Colonic mucosa (tissue), 4 donors: ENCODE measurements at places on chromosomes 7 and 10. TPM values are rescaled to one million over a fixed set of nuclear protein-coding genes. Genes with fewer than 3 reads are reported as not detected.

DNA sequence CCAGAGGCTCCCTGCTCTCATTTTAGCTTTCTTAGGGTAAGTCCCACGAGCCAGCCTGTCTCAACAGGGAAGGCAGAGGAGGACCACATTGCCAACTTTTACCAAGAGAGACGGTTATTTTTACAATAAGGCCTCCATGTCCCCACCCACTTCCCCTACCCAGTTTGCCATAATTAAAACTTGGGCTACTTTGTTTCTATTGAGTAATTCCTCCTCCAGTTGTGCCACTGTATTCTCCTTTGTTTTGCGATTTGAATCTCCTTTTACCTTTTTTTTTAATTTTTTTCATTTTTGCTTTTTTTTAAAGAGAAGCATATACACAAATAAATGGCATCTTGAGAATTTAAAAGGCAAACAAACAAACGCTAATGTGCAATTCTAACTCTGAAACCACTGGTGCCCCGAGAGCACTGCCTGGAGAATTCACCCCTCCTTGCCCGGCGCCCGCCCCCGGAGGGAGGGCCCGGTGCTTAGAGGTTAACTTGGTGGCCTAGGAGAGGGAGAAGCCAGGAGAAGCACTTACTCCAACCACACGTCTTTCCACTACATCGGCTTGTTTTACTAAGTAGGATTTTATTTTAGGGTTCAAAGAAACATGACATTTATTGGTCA is 282.3 kb downstream of the USP6NL start:
- DNase-seq, result no peak

The ATP6V0A4 gene
- not detected for total RNA-seq

DNA sequence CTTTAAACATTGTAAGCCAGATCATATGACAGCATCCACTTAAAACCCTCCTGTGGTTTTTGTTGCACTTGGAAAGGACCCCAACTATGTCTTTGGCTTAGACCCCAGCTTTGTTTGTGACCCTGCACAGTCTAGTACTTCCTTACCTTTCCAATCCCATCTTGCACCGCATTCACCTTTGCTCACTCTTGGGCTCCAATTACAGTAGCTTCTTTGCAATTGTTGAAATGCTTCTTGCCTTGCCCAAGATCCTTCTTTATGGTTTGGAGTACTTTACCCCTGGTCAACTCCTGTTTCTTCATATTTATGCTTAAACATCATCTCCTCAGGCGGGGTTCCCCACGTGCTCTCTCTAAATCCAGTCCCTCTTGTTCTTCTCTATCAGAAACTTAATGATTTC is 162.6 kb downstream of the PTEN start:
- no peak for DNase-seq

DNA sequence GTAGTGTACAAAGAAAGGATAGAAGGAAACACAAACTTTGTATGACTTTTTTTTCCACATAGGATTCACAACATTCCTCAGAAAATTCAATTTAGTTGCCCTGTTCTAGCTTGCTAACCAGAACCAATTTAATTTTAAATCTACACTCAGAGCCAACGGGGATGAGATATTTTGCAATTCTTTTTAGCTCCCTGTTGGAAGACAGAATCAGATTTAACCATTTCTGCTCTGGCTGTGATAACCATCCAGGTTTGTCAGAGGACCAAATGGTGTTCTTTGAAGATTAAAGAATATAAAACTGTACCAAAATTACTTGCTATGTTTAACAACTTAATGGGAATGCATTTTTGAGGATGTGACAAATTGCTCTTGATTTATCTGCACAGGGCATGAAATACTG is 319.7 kb downstream of the HPSE2 start:
- no peak for DNase-seq

GRCh38 chr10:3452683-3453361 is 280.2 kb upstream of the PITRM1 start:
- peak; percentile 9 for DNase-seq

The MACC1 gene
- 12.8 TPM for total RNA-seq

DNA sequence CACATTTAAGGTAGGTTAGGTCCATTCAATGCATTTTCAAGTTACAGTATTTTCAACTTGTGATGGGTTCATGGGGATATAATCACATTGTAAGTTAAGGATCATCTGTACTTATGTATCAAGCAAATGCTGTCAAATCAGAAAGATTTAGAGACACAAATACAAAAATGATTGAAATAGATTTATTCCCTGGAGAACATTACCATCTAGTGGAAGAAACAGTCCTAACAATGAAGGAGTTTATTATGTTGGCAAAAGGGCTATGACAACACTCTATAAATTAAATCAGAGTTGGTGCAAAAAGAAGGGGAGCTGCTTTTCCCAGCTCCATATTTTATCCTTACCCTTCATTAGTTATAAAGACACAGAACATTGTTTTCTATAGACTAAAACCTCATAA is 69.0 kb downstream of the PRSS58 start:
- no peak for DNase-seq

DNA sequence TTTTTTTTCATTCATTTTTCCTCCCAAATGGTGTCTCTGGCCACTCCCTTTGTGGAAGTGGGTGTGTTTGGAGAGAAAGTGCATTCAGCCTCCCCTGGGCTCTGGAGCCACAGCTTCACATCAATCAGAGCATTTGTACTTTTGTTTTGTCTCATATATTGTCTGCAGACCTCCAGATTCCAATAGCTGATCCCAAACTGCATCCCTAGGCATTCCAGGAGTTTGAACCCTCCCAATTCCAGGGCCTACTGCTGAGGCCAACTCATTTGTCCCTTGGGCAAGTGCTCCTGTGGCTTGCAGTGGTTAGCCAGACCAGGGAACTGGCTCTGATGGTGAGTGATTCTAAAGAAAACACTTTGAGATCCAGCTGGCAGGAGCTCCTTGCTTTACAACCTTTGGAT is 163.3 kb downstream of the IPMK start:
- no peak for DNase-seq

DNA sequence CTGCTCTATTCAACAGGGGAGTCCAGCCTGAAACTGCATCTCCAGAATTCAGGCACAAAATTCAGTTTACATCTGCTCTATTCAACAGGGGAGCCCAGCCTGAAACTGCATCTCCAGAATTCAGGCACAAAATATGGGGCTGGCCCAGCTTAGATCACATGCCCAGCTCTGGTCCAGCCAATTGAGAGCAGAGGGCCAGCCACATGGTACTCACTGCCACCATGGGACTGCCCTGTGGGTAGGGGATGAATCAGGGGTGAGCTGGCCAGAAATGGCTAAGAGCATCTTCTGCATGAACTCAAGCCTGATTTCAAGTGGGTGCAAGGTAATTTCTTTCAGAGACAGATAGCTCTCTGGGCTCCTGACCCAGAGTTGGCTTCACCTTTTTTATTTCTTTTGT is 156.6 kb upstream of the LYZL2 start:
- DNase-seq, result no peak

The GGCT gene
- 42.5 TPM for total RNA-seq

The SPDYE5 gene
- total RNA-seq, result 0.15 TPM

- DNase-seq, result peak; percentile 18
These were observed 486 bp downstream of the CACNA2D1 start for GRCh38 chr7:82443036-82443546.

The CRHR2 gene
- total RNA-seq, result not detected

The CHAT gene
- 0.16 TPM for total RNA-seq

DNA sequence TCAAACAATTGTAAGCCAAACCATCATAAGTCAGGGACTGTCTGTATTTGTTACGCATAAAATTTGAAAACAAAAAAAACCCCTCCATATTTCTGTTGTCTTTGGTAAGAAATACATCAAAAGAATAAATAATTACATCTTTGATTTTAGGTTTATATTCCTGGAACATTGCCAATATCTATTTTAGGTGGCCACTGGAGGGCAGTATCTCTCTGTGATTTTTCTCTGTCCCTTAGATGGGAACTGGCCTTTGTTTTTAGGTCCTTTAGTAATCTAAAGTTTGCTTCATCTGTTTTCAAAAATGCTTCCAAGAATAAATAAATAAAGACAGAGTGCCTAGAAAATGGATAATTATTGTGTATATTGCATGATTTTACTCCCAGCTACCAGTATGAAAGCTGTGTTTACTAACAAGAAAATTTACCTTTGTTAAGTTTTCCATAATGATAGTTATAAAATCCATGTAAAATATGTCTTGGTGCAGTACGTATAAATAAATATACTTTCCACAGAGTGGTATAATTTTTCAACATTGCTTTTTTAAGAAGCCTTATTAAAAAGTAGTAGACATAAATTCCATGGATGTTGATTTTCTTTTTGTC is 64.2 kb downstream of the PHYHIPL start:
- peak; percentile 23 for DNase-seq

DNA sequence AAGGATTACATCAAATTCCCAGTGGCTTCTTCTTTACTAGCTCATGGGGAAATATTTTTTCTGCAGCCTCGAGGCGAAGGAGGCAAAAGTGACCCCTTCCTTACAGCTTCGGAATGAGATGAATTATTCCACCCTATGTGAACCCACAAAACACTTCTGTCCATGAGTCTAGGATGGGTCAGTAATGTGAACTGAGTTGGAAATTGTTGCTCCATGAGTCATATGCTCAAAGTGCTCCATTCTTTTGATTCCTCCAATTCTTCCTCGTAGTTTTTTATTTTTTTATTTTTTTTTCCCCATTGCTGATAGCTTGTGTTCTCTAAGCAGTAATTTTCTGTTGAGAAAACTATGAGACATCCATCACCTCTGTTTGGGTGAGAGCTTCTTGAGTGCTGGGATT is 31.7 kb upstream of the FAM204A start:
- DNase-seq, result no peak

The THSD7A gene
- total RNA-seq, result 2.1 TPM

GRCh38 chr7:1850111-1850975 is 180.3 kb downstream of the ELFN1 start:
- no peak for DNase-seq

GRCh38 chr10:78687626-78688025 is 381.1 kb upstream of the ZMIZ1 start:
- no peak for DNase-seq

GRCh38 chr10:48418189-48418788 is 111.8 kb downstream of the MAPK8 start:
- no peak for DNase-seq

DNA sequence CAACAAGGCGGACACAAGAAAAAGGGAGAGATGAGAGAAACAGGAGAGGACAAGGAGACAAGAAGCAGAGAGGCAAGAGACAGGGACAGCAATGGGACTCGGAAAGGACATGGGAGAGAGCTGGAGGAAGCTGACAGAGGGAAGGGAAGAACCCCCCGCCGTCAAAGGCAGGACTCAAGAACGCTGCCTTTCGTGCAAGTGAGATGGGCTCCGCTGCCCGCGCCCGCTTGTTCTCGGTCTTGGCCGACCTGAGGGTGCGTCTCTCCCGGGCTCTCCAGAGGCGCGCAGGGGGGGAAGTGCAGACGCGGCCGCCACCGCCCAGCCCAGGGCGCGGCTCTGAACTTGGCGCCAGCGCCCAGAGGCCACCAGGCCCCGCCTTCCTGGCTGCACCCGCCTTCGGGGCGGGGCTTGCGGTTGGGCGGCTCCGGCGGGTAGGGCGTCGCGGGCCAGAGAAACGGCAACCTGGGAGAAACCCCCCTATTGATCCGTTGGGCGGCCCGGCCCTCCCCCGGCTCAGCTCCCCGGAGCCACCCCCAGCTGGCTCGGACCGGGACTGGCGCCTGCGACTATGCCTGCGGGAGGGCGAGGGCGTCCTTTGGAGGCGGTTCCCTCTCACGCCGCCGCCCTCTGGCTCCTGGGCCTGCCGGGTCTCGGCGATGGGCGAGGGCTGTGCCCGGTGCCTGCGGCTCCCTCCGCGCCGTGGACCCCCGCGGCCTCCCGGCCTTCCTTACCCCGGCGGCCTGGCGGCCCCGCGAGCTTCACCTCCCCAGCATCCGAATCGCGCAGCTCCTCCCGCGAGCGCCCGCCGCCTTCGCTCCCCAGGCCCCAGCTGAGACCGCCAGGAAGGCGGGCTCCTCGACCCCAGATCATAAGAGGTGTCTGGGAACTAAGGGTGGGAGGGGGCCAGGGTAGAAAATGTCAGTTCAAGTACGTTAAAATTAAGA is 2.2 kb upstream of the ANTXRL start:
- DNase-seq, result peak; percentile 91

The HERPUD2 gene
- 24.2 TPM for total RNA-seq

The TMEM270 gene
- total RNA-seq, result not detected

DNA sequence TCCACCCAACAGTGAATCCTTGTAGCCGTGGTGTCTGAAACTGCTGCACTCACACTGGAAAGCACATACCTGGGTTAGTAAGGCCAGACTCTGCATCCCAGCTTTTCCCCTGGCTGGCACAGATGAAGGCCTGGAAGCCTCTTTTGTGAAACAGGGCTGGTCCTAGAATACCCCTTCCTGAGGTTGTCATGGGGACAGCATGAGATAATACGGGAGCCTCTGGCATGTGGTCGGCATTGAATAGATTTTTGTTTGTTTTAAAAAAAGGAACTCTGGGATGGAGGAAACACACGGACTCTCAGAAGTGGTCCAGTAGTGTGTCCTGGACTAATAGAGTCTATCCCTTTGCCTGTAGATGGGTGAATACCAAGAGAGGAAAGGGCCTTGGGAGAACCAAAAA is 129.7 kb downstream of the TMEM178B start:
- DNase-seq, result no peak

GRCh38 chr7:90708841-90709317 is 112.8 kb downstream of the CDK14 start:
- DNase-seq, result peak; percentile 63

The PROSER2 gene
- 16.2 TPM for total RNA-seq

GRCh38 chr7:26616235-26616634 is 248.2 kb downstream of the SKAP2 start:
- DNase-seq, result no peak

The TMEM236 gene
- total RNA-seq, result 57.4 TPM

DNA sequence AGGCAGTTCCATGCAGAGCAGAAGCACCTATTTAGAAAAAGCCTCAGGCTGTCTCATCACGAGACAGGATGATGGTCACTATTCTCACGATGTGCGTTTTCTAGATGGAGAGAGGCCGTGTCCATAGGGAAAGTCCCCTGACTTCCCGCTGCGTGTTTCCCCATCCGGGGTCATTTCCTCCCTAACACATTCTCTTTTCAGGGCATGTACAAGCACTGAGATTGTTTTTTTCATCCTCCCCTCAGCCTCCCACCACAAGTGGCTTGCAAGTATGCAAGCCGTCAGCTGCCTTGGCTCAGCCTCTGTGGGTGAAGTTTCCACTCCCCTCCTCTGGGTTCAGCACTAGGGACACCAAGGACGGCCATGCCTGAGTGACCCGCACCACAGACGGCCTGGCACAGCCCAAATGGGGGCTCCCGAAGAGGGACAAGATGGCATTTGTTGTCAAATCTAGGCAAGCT is 2.7 kb upstream of the CALML5 start:
- DNase-seq, result no peak

GRCh38 chr7:41685684-41686083 is 17.2 kb downstream of the INHBA start:
- no peak for DNase-seq

The SPDYE1 gene
- not detected for total RNA-seq
